ENCODE measurements at places on chromosomes 11 and 22.

DNA sequence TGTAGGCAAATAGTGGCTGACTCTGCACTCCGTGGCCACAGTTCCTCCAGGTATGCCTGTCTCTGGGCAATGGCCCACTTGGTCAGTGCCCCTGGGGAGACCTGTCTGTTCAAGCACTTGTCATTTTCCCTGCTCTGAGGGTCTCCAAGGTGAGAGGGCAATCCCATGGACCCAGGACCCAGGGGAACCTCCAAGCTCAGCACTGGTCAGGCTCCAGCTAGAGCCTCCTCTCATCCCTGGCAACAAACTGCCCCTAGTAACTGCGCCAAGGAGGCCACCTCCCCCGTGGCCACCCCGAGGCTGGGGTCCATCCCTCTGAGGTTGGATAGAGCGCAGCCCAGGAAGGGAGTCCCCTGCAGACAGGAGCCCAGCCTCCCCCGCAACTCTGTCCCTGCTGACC is 713 bp upstream of the ANKK1 start:
- no peak for DNase-seq

- DNase-seq: no peak
Observed at GRCh38 chr11:5547982-5548381, 358 bp downstream of the OR52H1 start.

- no peak for DNase-seq
Observed at GRCh38 chr22:23237201-23237798, 57.0 kb downstream of the BCR start.

- no peak for DNase-seq
Observed at GRCh38 chr11:41498726-41499125, 39.3 kb upstream of the LRRC4C start.

DNA sequence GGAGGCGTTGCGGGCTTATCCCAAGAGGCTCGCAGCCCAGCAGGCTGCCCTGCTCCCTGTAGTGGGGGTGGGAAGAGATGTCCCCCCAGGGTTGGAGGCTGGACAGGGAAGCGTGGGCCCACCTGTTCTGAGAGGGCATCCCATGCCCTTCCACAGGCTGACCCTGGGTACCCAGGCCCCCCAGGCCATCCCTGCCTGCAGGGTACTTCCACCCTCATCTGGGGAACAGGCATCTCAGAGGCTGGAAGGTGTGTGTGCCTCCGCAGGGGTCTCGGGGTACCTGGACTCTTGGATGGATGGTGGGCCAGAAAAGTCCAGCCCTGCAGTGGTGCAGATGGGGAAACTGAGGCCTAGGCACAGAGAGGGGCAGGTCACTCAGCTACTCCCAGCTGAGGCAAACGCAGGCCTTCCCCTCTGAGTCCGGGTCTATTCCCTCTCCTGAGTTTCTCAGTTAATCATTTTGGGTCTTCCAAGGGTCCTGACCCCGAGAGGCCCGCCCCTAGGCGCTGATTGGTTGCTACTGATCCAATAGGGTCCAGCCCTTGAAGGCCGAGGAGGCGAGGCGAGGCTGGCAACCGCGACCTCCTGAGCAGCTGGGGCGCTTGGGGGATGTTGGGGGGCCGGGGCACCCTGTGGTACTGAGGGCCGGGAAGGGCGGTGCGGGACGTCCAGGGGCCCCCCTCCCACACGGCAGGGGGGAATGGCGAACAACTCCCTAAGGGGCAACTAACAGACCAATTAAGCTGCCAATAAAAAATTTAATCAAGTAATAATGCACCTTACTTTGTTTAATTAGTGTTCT is 23.8 kb downstream of the FLRT1 start:
- no peak for DNase-seq

DNA sequence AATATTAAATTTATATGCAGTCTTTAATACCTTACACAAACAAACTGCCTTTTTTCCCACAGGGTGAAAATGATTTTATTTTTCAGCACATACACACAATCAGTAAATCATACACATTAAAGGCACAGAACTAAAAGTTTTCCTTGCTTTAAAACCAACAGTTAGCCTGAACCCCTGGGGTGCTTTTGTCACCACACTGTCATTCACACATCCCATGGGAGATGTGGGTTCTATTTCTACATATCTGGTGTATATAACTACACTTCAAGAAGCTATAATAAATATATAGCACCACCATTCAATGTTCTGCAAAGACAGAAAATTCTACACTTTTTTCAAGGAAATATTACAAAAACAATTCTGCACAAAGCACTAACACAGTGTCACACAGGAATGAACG is 197.0 kb downstream of the GUCY1A2 start:
- no peak for DNase-seq

DNA sequence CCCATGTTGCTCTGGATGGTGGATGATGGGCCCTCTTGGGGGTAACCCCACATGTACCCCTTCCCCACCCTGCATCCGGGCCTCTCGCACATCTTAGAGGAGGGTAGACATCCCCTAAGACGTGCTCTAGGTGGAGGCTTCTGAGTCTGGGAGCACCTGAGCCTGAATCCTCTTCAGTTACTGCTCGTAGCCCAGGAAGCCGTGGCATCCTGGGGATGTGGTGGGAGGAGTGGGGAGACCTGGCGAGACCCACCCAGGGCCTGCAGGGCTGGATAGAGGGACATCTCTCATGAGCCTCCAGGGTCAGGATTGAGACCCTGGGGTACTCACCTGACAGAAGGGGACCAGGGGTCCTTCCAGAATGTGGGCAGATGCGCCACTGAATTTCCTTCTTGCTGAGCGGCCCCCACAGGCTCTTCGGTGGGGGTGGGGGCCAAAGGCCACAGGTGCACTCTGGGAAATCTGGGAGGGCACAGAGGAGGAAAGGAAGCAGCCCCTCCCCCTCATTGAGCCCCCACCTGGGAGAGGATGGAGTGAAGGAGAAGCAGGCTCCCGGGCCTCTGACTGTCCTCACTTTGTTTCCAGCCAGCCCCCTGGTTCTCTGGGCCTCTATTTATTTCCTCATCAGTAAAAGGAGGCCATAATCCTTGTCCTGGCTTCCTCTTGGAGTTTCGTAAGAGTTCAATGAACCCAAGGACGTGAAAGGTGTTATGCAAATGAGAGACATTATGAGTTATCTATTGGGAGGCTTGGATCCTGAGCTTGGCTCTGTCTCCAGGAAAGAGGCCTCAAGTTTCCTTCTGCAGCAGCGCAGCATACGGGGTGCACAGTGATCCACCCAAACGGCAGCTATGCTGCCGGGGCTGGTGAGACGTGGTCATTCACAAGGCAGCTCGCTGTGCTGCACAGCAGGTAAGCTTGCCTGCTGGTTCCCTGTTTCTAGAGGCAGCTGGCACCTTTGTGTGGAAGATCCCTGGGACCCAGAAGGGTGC is 31.2 kb downstream of the KCNJ4 start:
- DNase-seq: no peak

DNA sequence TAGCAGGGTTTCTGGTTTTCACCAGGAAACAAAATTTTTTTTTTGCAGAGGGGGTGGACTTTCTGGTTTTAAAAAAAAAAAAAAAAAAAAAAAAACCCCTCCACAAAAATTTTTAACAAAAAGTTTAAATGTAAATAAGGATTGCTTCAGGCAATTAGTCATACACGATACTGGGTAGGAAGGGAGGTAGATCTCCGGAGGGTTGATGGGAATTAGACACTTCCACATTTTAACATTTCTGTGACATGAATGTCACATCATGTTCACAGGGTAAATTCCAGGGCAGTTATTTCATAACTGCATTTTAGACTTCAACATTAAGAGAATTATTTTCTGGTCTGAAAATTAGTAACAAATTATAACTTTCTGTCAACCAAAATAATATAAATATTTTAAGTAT is 15.9 kb downstream of the NUP98 start:
- no peak for DNase-seq

- DNase-seq: no peak
Observed at GRCh38 chr11:75768909-75769771, 562 bp downstream of the DGAT2 start.

DNA sequence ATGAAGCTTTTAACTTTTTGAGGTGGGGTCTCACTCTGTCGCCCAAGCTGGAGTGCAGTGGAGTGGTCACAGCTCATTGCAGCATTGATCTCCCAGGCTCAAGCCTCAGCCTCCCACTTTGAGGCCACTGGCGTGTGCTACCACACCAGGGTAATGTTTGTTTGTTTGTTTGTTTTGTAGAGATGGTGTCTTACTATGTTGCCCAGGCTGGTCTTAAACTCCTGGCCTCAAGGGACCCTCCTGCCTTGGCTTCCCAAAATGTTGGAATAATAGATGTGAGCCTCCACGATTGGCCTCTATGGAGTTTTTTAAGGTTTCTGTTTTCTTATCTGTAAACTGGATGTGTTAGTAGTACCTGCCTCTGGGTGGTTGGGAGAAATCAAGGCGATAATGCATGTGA is 41.4 kb downstream of the MED15 start:
- no peak for DNase-seq

GRCh38 chr11:18368221-18368620 is 26.1 kb upstream of the LDHA start:
- DNase-seq: no peak

DNA sequence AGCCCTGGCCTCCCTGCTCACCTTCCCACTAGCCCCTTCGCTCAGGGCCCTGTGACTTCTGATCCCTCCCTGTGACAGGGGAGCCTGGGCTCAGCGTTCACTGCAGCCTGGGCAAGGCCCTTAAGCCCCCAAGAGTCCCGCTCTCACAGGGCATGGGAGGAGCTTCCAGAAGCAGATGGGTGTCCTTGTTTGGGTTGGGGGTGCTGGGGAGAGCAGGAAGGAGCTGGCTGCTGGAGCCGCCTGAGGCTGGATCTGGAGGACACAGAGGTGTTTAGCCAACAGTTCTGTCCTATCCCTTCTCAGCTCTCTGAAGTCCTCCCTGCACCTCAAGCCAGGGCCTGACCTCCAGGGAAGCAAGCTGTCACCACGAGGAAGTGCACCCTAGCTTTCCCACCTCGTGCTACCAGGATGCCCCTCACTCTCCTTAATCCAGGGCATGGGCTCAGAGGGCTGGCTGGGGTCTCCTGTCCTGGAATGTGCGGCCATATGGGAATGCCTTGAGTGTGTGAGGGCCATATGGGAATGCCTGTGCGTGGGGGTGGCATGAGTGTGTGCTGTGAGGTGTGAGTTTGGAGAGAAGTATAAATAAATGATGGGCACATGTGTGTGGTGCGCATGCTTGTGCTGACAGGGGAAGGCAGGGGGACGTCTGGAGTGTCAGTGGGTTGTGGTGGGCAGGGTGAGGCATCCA is 25.0 kb upstream of the TUB start:
- no peak for DNase-seq

DNA sequence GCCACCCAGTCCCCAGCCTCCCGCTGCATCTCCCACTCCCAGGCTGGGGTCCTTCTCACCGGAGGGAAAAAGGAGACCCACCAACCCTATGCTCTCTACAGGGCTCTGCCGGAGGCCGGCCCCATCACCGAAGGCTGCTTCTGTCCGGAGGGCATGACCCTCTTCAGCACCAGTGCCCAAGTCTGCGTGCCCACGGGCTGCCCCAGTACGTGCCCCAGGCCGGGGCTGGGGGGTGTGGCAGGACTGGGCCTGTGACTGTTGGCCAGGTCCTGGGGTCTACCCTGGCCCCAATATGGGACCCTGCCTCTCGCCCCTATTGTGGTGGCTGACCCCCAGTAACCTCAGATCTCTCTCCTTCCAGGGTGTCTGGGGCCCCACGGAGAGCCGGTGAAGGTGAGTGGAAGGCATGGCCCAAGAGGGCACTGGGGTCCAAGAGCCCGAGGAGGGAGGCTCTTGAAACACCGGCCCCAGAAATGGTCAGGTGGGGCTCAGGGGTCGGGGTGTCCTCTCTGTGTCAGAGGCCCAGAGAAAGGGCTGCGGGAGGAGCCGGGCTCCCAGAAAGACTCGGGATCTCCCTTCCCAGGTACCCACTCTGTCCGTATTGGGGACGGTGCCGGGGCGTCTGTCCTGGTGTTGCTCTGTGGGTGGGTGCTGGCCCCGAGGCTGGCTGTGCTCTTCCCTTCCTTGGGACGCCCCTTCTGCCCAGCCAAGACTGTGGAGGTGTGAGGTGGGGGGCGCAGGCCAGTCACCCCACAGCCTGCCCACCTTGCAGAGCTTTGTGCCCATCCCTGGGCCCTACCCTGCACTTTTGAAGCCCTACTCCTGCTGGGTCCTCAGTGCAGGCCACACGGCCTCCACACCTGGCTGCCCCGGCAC is 26.1 kb upstream of the MUC5B start:
- DNase-seq: no peak

GRCh38 chr22:29311464-29312217 is 3.9 kb downstream of the RASL10A start:
- DNase-seq: no peak

GRCh38 chr11:71268706-71269321 is 16.4 kb upstream of the SHANK2 start:
- no peak for DNase-seq

DNA sequence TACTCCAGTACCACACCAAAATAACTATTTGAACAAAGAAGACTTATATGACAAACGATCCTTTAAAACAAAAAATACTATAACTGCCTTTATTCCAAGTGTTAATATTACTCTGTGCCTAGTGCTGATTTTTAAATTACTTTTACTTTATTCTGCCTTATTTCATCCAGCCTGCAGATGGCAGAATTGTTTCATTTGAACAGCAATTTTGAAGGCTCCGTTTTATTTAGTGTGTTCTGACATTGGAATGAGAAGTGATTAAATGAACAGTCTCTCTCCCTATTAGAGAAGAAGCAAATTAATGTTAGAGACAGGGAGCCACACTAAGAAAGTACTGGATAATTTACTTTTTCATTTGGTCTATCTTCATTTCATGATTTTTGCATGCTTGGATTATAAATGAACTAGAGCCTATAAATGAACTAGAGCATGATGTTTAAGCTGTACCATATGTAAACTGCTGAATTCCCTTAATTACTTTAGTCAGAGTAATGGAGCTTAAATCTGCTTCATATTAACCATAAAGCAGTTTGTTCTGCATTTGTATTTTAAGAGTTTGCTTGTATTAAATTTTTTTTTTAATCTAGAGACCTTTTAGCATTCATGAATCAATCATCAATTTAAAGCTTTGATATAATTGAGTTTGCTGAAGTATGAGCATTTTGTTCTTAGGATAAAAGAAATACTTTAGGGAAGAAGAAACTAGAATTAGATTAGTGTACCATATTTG is 9.8 kb downstream of the PDHX start:
- no peak for DNase-seq

- DNase-seq: no peak
Observed at GRCh38 chr22:47049078-47049624, 286.7 kb downstream of the TBC1D22A start.

DNA sequence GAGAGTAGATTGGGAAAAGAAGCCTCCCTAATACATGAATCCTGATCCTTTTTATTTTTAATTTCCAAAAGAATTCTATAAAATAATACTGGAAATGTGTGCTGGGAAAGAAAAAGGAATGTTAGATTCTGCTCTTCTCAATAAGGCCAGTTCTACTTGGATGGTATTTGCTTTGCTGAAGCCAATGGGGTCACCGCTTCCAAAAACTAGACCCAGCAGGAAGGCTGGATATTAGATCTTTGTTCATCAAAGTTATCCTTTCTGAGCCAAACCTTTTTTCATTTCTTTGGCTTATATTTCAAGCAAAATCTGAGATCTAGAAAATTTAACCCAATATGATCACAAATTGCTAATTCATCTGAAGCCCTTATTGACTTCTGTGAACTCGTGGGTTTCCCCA is 41.4 kb downstream of the SCUBE2 start:
- DNase-seq: no peak

Measured in non-pigmented ciliary epithelial cell (primary cell).